Activated CD4-positive, CD25-positive, alpha-beta regulatory T cell treated with anti-CD3 and anti-CD28 coated beads, Interleukin-2, amount 50 U/mL, for 16 hours (primary cell): ENCODE measurements at places on chromosomes 12 and 14.

GRCh38 chr12:64797156-64797555, 27.3 kb upstream of the TBC1D30 start:
- no peak for DNase-seq

DNA sequence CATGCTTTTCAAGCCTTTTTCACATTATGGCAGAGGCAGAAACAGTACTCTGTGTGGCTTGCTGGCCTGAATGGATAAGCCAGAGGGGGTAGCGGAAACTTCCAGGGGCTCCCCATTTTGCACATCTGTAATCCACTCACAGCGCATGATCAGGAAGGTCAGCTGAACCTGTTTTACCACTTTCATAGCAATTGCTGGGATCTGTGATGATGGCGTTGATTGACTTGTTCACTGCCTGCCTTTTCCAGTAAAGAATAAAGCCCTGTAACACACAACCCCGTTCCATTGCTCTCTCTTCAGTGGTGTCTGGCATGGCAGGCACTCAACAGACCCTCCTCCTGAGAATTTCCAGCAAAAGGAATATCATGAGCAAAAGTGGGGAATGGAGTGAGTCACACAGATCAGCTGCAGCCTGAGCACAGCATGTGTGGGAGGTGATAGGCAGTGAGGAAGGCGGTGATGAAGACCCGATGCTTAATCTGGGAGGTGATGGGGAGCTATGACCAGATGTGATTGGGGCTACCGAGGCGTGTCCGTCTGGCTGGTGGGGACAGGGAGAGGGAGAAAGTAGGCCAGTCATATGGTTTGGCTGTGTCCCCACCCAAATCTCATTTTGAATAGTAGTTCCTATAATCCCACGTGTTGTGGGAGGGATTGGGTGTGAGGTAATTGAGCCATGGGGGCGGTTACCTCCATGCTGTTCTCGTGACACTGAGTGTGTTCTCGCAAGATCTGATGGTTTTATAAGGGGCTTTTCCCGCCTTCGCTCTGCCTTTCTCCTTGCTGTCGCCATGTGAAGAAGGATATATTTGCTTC, 44.7 kb upstream of the CHST11 start:
- DNase-seq = no peak

DNA sequence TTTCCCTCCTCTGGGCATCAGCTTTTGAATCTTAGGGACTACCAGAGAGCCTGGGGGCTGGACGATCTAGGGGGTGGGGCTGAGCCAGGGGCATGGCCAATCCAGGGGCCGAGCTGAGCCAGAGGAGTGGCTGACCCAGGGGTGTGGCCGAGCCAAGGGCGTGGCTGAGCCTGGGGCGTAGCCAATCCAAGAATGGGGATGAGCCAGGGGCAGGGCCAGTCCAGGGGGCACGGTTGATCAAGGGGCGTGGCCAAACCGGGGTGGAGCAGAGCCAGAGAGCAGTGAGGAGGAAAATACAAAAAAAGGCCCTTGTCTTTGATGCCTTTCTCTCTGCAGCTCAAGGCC, 219.3 kb upstream of the NOS1 start:
- no peak for DNase-seq

GRCh38 chr12:132584429-132584828, 26.0 kb downstream of the LRCOL1 start:
- no peak for DNase-seq

- no peak for DNase-seq
Measured at GRCh38 chr14:50598765-50599164, 38.8 kb downstream of the ATL1 start.
